ENCODE measurements at places on chromosomes 5 and 9.

DNA sequence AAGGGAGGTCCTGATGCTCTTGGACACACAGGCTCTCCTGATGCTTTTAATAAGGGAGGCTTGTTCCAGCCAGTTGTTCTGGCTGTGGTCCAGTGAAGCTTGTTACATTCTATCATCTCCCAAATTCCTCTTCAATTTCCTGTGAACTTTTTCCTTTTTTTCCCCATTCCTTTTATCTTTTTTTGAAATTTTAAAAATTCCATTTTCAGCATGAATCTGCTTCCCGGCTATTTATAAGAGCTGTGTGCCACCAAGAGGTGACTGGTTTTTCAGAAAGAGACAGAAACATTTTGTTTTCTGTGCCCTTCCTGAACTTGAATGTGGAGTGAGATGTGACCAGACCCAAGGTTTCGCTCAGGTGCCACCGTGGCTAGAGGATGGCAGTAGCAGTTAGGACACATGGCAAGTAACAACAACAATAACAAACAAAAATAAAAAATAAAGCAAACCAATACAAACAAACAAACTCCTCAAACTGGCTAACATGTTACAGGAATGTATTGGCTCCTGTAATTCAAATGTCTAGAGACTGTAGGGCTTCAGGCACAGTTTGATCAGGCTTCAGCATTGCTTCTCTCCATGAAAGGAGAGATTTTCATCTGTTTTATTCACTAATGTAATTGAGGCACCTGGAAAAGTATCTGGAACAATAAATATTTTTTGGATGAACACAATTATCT lies 121.1 kb downstream of the BOD1 start:
- DNase-seq = no peak

DNA sequence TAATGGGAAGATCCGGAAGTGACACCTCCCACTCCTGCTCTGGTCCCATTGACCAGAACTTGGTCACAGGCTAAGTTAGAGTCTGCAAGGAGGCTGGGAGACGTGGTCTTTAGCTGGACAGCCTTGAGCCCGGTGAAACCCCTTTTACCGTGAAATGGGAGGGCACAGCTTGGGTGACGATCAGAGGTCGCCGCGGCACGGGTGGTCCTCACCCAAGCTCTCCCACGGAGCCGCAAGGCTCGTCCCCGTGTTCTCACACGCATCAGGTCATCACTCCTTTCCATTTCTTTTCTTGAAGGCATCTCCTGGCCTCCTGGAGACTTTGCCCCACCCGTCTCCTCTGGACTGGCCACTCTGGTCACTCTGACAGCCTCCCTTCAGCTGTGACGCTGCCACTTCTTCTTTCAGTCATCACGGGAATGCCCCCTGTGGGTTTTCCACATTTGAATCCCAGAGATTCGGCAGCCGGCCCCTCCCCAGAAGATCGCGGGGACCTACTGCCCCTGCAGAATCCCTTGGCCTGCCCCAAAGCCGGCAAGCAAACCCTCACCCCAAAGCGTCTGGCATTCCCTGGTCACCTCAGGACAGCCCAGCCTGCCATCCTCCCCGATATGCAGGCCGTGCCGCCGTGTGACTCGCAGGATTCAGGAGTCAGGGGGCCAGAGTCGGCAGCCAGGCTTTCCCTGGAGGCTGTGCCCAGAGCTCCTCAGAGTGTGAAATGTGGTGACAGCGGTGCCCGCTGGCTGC lies 18.9 kb upstream of the EGFL7 start:
- DNase-seq = no peak

GRCh38 chr5:95609711-95610110 lies 10.2 kb upstream of the GPR150 start:
- DNase-seq = no peak

- no peak for DNase-seq
Measured at GRCh38 chr9:76298521-76299144, 95.6 kb downstream of the RFK start.

GRCh38 chr5:139955053-139955605 lies 88.0 kb downstream of the NRG2 start:
- no peak for DNase-seq

DNA sequence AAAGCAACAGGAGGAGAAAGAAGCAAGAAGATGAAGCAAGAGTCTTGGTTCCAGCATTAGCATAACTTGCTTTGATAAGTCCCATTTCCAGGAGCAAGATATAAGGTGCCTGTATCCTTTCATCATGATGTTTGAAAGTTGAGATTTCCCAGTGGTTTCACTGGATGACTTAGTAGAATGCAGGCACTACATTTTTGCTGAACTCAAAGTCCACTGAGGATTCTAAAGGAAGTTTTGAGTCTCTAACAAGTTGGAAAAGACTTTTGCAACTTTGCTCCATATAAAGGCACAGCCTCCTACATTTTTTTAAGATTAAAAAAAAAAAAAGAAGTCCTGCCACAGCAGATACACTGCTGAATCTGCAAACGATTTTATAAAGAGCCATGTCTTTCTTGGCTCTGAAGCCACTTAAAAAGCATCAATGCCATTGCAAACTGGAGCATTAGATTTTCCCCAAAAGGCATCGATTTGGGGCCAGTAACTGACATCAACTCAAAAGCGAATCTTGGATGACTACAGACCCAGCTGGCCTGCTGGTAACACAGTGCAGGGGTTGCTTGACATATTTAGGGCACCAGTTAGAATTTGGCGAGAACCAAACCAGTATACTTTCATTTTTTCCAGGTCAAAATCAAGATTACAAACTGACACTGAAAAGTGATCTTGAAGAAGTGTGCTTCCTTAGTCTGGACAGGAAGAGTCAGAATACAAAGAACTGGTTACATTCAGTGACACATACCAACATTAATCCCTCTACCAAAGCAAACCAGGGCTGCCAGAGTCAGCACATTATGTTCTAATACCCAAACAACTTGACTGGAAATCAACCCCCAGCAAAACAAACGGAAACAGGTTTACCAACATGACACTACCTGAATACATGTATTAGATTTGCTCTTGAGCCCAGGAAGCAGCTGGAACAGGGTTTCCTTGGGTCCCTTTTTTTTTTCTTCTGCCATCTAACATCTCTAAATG lies 39.1 kb upstream of the KCNV2 start:
- DNase-seq = no peak

GRCh38 chr5:178831049-178831448 lies 28.7 kb upstream of the ZNF354B start:
- DNase-seq = no peak

- DNase-seq = no peak
Measured at GRCh38 chr9:105861972-105862371, 167.6 kb downstream of the TMEM38B start.

DNA sequence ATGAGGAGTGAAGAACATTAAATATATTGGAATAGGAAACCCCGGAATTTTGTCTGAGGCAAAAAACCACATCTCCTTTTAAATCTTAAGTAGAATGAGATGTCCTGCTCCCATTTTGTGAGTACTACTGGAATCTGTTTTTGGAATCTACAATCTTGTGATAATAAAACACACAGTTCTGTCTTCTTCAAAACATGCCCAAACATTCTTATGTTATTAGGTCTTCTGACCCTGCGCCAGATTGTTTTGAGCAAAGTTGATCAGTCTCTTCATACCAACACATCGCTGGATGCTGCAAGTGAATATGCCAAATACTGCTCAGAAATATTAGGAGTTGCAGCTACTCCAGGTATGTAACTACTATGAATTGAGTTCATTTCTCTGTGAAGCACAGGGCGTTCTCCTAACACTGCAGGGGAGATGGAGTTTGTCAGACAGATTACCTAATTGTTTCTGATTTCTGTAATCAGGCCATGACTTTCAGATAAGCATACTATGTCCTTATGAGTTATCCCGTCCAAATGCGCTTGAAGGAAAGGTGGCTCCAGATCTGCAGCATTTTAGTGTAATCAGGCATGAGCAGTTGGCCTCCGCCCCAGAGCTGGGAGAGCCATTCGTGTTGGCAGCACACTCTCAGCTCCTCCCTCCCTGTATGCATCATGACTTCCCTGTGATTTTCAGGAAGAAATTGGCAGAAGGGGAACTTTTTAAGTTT lies 88.0 kb downstream of the NLN start:
- no peak for DNase-seq

DNA sequence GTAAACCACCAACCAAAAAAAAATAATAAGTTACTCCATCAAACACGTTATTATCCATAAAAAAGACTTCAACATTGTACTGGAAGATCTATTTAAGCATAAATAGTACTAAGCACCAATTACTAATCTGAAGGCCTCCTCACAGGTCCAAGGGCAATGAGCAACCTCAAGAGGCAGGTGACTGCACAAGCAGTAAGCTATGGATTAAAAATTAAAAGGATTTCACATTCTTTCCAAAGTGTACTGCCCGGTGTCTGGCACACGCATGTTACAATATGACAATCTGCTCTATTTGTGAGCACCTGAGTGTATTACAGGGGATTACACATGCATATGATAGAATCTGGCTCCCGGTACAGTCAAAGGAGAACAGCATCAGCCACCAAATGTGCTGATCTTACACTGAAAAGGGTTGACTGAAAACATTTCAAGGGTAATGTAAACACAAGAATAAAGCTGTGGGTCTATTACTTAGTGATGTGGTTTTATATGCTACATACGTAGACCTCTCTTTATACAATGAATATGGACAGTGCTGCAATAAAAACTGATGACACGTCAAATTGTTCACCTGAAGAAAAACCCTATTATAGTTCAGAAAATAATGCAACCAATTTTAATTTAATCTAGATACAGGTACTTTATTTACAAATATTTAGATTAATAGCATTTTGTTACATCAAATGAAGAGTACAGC lies 22.8 kb downstream of the RAB14 start:
- no peak for DNase-seq

DNA sequence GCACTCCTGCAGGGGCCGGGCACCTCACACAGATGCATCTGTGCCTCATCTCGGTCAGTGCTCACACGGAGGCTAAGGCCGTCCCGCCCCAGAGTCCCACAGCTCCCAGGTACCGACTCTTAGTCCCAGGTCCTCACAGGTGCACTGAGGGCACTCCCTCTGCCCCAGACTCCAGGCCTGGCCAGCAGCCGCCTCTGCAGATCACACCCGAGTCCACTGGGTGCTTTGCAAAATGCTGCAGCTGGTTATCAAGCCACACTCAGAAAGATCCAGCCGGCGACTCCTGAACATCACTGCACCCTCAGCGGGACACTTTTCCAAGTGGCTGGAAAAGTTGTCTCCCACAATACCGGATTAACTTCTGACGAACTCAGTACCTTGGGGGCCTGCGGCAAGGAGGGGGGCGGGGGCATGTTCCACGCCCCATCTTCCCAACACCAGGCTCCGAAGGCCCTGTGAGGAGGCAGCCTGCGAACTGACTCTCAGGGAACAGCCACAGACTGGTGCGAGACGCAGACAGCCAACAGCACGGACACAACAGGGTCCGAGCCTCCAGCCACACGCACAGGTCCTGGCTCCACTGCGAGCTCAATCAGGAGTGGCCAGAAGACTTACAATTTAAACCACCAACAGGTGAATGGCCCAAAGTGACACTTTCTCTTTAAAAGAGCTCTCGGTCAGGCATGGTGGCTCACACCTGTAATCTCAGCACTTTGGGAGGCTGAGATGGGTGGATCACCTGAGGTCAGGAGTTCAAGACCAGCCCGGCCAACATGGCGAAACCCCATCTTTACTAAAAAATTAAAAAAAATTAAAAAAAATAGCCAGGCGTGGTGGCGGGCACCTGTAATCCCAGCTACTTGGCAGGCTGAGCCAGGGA lies 4.0 kb downstream of the BRD3 start:
- DNase-seq = no peak

- peak; percentile 85 for DNase-seq
Measured at GRCh38 chr5:169805527-169805934, 168.5 kb downstream of the DOCK2 start.

- DNase-seq = peak; percentile 19
Measured at GRCh38 chr9:613771-614347, 227.6 kb upstream of the DMRT1 start.

GRCh38 chr9:34169125-34169524 lies 9.7 kb upstream of the UBAP1 start:
- no peak for DNase-seq

DNA sequence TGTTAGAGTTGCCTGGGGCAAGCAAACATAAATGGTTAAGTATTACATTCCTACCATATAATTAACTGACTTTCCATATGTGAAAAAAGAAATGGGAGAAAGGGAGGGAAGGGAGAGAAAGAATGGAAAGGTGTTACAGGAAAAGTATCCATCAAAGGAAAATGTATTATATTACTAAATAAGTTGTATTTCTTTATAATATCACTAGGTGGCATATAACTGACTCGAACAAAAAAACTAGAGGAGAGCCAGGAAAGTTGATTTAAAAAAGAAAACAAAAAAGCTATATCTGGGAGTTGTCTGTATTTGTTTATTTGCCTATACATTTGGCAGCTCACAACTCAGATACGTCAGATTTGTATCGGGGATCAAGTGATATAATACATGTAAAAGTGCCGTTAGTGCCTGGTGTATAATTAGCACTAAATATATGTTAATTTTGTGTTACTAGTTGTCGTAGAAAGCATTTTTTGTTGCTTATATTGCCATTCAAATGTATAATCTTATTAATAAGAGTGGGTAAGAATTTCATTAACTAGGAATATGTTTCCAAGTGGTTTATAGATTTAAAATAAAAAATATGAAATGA lies 59.6 kb upstream of the ADAMTS19 start:
- DNase-seq = no peak

- no peak for DNase-seq
Measured at GRCh38 chr5:147177125-147177840, 57.5 kb upstream of the STK32A start.

- DNase-seq = no peak
Measured at GRCh38 chr9:134770972-134771971, 109.3 kb upstream of the FCN2 start.

GRCh38 chr9:80156756-80157472 lies 585.1 kb downstream of the TLE4 start:
- no peak for DNase-seq

GRCh38 chr5:17257705-17258273 lies 40.4 kb downstream of the BASP1 start:
- DNase-seq = peak; percentile 3

DNA sequence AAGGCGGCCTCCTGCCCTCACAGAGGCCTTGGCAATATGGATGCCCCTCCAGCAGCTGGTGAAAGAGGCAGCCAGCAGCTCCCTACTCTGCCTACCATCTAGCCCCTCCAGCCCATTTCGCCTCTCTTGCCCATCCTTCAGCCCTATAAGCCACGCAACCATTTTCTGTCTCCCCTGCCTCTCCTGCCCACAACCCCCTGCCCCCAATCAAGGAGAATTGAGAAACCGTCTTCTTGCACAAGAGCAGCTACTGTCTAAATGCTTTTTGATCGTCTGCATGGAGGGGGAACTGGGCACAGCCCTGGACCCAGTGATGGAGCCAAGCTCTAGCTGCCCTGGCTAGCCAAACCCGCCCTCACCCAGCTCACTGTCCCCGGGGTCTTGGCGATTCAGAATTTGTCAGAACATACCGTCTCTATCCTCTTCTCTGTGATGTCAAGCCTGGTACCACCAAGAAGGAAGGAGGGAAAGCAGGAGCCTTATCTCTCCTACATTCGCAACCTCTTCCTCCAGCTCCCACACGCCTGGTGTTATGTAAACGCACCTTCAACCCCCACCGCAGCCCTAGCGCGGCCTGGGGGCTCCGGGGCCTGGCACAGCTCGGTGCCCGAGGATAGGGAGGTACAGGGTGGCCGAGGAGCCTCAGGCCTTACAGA lies 1.2 kb downstream of the SPRY4 start:
- no peak for DNase-seq

Data from stimulated activated CD4-positive, alpha-beta T cell treated with anti-CD3 and anti-CD28 coated beads, Interleukin-1b, Interleukin-23, amount 100 ng/mL, for 48 hours (primary cell).